ENCODE measurements at places on chromosomes 5 and 9. TPM values are rescaled to one million over a fixed set of nuclear protein-coding genes. Genes with fewer than 3 reads are reported as not detected.
A peak's percentile ranks its signal among the peaks of the same experiment; 100 is the strongest.

- H3K27ac ChIP-seq = no peak overlapping the region
- no peak overlapping the region for H3K4me3 ChIP-seq
- no peak for DNase-seq
- no peaks in the 10 kb centered on the region for H3K27me3 ChIP-seq
Measured at GRCh38 chr5:95654196-95654595, 7.6 kb downstream of the RFESD start.

- DNase-seq = no peak
- H3K27ac ChIP-seq = peak overlapping the region; percentile 85
- H3K27me3 ChIP-seq = no peaks in the 10 kb centered on the region
- peaks cover 42% of the 10 kb centered on the region for H3K36me3 ChIP-seq
- no peak overlapping the region for H3K4me3 ChIP-seq
Measured at GRCh38 chr9:137339045-137339907, 37.2 kb upstream of the NRARP start.

GRCh38 chr5:174790906-174791305, 66.5 kb downstream of the MSX2 start:
- H3K27me3 ChIP-seq = no peaks in the 10 kb centered on the region
- H3K4me1 ChIP-seq = peaks cover 27% of the 10 kb centered on the region
- peaks cover 2% of the 10 kb centered on the region for H3K36me3 ChIP-seq
- no peak overlapping the region for H3K4me3 ChIP-seq
- DNase-seq = no peak
- H3K27ac ChIP-seq = peak overlapping the region; percentile 72

- no peak overlapping the region for H3K27ac ChIP-seq
- H3K4me1 ChIP-seq = peaks cover 2% of the 10 kb centered on the region
- H3K36me3 ChIP-seq = no peaks in the 10 kb centered on the region
- no peak overlapping the region for H3K4me3 ChIP-seq
- no peak for DNase-seq
Measured at GRCh38 chr9:89714321-89714720, 109.5 kb downstream of the GADD45G start.

- H3K27ac ChIP-seq = no peak overlapping the region
- peaks cover 9% of the 10 kb centered on the region for H3K4me1 ChIP-seq
- DNase-seq = no peak
Measured at GRCh38 chr9:125147401-125147951, 4.1 kb upstream of the SCAI start.

- H3K27me3 ChIP-seq = no peaks in the 10 kb centered on the region
- no peaks in the 10 kb centered on the region for H3K36me3 ChIP-seq
- peak overlapping the region; percentile 92 for H3K4me3 ChIP-seq
- H3K4me1 ChIP-seq = peaks cover 9% of the 10 kb centered on the region
- DNase-seq = no peak
- peak overlapping the region; percentile 44 for H3K27ac ChIP-seq
Measured at GRCh38 chr9:19409401-19410194, 789 bp downstream of the ACER2 start.

- H3K27me3 ChIP-seq = no peaks in the 10 kb centered on the region
- no peak for DNase-seq
- H3K36me3 ChIP-seq = peaks cover 42% of the 10 kb centered on the region
- H3K4me1 ChIP-seq = no peaks in the 10 kb centered on the region
- H3K27ac ChIP-seq = peak overlapping the region; percentile 47
- H3K4me3 ChIP-seq = no peak overlapping the region
Measured at GRCh38 chr9:19113964-19114679, 11.4 kb upstream of the HAUS6 start.

DNA sequence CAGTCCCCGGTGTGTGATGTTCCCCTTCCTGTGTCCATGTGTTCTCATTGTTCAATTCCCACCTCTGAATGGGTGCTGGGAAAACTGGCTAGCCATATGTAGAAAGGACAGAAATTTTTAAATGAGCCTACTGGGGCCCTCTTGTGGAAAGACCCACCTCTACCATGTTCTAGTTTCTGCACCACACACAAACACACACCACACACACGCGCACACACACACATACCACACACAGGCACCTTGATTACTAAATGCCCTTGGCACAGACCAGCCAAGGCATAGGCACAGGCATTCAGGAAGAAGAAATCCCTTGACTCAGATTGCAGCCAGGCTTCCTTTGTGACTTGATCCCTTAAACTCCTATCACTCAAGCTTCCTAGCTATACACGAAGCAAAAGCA, 60.5 kb downstream of the SIL1 start:
- no peak overlapping the region for H3K27ac ChIP-seq
- no peaks in the 10 kb centered on the region for H3K36me3 ChIP-seq
- H3K27me3 ChIP-seq = no peaks in the 10 kb centered on the region
- peaks cover 54% of the 10 kb centered on the region for H3K4me1 ChIP-seq
- no peak overlapping the region for H3K4me3 ChIP-seq

DNA sequence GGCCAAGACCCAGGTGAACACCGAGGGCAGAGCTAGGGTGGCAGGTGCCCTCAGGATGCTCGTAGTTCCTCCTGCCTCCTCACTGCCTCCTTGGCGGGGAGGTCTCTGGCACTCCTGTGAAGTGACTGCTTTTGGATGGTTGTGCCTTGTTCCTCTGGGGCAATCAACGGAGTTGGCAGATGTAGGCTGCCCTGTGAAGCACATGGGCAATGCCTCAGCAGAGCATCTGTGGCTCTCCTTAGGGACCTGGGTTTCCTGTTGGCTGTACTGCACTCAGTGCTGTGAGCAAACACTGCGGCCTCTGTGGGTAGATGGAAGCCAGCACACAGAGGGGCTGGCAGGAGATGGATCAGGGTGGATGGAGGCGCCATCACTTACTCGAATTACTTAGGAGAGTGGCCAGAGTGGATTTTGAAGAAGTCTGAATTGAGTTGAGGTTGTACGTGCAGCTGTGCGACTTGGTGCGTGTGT, 71.4 kb upstream of the COL5A1 start:
- H3K27me3 ChIP-seq = no peaks in the 10 kb centered on the region
- H3K27ac ChIP-seq = peak overlapping the region; percentile 35
- no peak overlapping the region for H3K4me3 ChIP-seq
- no peak for DNase-seq
- peaks cover 2% of the 10 kb centered on the region for H3K4me1 ChIP-seq
- no peaks in the 10 kb centered on the region for H3K36me3 ChIP-seq

DNA sequence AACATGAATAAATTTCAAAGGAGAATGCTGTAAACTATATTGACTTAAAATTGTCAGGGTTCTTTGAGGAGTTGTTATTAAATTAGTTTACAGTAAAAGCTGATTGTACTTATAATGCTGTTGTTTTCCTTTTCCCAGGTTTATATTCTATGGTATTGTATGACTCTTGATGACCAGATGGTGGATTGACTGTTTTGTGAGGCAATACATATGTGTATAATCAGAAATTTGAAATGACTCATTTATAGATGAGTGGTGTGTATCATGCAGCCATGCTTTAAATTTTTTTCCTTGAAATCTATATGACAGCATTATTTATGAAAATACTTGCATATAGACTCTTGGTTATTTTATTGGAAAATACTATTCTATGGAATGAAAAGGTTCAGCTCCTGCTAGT, 195.3 kb downstream of the CNTLN start:
- H3K27ac ChIP-seq = no peak overlapping the region
- DNase-seq = no peak
- H3K4me1 ChIP-seq = no peaks in the 10 kb centered on the region
- H3K4me3 ChIP-seq = no peak overlapping the region

DNA sequence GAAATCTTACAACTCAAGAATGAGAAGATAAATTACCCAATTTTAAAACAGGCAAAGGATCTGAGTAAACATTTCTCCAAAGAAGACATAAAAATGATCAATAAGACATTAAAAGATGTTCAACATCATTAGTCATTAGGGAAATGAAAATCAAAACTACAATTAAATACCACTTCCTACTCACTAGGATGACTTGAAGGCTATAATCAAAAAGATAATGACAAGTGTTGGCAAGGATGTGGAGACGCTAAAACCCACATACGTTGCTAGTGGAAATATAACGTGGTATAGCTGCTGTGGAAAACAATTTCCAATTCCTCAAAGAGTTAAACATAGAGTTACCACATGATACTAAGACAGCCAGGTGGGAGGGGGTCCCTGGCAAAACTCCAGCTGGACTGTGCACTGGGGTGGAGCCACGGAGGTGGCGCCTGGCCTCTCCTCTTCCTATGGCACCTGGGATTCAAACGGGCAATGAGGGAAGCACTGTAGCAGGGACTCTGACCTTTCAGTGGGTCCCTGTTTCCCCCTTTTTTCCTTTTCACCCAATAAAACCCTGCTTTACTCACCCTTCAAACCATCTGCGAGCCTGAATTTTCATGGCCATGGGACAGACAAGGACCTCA, 5.9 kb downstream of the ARSB start:
- no peak overlapping the region for H3K27ac ChIP-seq
- no peaks in the 10 kb centered on the region for H3K27me3 ChIP-seq
- no peak overlapping the region for H3K4me3 ChIP-seq
- no peaks in the 10 kb centered on the region for H3K36me3 ChIP-seq

DNA sequence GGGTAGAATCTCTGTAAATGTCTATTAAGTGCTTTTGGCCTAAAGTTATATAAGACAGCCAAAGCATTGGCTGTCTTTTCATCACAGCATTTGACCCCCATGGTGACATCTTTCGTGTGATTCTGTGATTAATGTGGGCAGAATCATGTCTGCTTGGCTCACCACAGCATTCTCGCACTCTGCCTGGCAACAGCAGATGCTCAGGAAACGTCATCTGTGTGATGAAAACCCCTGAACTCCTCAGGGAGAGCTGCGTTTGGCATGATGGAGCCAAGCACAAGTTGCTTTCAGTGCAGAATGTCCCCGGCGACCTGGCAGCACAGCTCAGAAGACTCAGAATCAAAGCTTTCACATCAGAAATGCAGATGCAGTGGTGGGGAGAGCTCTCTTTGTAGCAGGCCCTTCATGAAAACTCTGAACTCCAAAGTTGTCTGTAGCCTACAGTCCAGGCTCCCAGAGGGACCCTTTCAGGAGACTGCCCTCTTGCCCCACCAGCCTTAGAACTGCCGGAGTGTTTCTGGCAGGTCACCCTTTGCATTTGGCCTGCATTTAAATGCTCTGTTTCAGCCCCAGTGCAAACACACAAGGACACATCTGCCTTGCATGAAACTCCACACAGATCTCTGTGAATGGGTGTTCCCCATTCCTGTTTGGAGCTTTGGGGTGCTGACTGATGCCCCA, 155.6 kb upstream of the PANK3 start:
- no peaks in the 10 kb centered on the region for H3K4me1 ChIP-seq
- peaks cover 11% of the 10 kb centered on the region for H3K27me3 ChIP-seq

DNA sequence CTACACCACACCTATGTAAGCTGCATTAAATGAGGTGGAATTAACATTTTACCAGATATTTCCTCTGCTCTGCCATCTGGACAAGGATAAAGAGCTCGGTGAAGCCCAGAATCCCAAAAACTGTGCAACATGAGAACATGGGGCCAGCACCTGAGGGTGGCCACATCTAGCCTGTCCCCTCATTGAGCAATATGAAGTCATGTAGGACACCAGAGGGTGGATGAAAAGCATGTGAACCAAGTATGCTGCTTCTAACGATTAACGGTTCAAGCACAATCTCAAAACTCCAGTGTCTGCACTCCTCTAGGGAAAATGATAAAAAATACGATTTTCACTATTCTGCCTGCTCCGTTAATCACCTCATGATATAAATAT, 545.8 kb downstream of the EBF1 start:
- H3K4me3 ChIP-seq = no peak overlapping the region
- H3K27me3 ChIP-seq = peaks cover 7% of the 10 kb centered on the region
- H3K36me3 ChIP-seq = no peaks in the 10 kb centered on the region
- no peaks in the 10 kb centered on the region for H3K4me1 ChIP-seq
- no peak for DNase-seq

GRCh38 chr9:84697509-84698114, 28.1 kb downstream of the NTRK2 start:
- no peak overlapping the region for H3K27ac ChIP-seq
- peaks cover 13% of the 10 kb centered on the region for H3K27me3 ChIP-seq
- H3K36me3 ChIP-seq = peaks cover 2% of the 10 kb centered on the region
- peak; percentile 37 for DNase-seq

GRCh38 chr9:108783326-108783725, 72.5 kb downstream of the ACTL7B start:
- H3K36me3 ChIP-seq = no peaks in the 10 kb centered on the region
- peaks cover 7% of the 10 kb centered on the region for H3K27me3 ChIP-seq

GRCh38 chr5:143085319-143085917, 315.2 kb downstream of the ARHGAP26 start:
- no peaks in the 10 kb centered on the region for H3K27me3 ChIP-seq
- H3K27ac ChIP-seq = no peak overlapping the region
- H3K4me1 ChIP-seq = peaks cover 16% of the 10 kb centered on the region
- DNase-seq = no peak
- H3K4me3 ChIP-seq = no peak overlapping the region
- peaks cover 2% of the 10 kb centered on the region for H3K36me3 ChIP-seq

GRCh38 chr9:68678430-68678829, 26.6 kb upstream of the PIP5K1B start:
- no peak overlapping the region for H3K4me3 ChIP-seq
- no peaks in the 10 kb centered on the region for H3K36me3 ChIP-seq
- H3K4me1 ChIP-seq = peaks cover 6% of the 10 kb centered on the region
- H3K27me3 ChIP-seq = peaks cover 41% of the 10 kb centered on the region
- H3K27ac ChIP-seq = no peak overlapping the region
- no peak for DNase-seq

- H3K27me3 ChIP-seq = no peaks in the 10 kb centered on the region
- no peaks in the 10 kb centered on the region for H3K36me3 ChIP-seq
- peaks cover 21% of the 10 kb centered on the region for H3K4me1 ChIP-seq
- no peak overlapping the region for H3K27ac ChIP-seq
- H3K4me3 ChIP-seq = no peak overlapping the region
- peak; percentile 45 for DNase-seq
Measured at GRCh38 chr5:84274585-84275468, 109.9 kb downstream of the EDIL3 start.

The GIN1 gene
- total RNA-seq = 7.1 TPM

The BHMT2 gene
- total RNA-seq = not detected

The CD14 gene
- 0.35 TPM for total RNA-seq

The SPINK6 gene
- not detected for total RNA-seq

The SLIT3 gene
- 65.1 TPM for total RNA-seq

Measured in mesothelial cell of epicardium (in vitro differentiated cells).